ENCODE measurements at places on chromosomes 16 and 17.

GRCh38 chr17:3582915-3583314, 25.3 kb upstream of the TRPV3 start:
- DNase-seq = no peak

DNA sequence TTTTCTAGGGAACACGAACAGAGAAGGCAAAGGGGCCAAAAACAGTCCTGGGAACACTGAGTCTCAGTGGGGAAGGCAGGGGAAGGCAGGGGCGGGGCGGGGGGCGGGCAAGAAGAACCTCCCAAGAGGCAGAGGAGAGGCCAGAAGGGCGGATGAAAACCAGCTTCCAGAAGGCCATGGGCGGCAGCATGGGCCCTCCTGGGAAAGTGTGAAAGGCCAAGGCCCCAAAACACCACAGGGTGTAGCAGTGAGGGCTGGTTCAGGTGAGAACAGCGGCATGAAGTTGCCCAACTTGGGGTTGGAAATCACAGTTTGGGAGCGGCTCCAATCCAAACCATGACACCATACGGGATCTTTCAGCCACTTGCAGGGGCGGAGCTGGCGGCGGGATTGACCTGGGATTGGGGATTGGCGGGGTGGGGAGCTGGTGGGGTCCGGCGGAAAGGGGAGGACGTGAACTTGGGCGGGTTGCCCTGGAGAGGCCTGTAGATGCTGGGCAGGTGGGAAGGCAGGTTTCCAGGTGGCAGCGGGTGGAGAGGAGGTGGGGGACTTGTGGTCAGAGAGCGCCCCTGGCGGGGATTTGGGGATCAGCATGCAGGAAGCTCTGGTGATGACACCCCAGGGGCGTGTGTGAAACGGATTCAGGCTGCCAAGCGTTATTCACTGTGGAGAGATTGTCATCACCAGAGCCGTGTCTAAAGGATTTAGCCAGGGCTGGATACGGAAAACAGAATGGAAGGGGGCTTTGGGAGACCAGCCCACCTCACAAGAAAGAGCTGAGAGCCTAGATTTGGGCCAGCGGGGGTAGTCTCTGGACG, 80.9 kb downstream of the ARHGAP23 start:
- peak; percentile 99 for DNase-seq

GRCh38 chr17:43601280-43602039, 55.3 kb upstream of the ETV4 start:
- DNase-seq = no peak

DNA sequence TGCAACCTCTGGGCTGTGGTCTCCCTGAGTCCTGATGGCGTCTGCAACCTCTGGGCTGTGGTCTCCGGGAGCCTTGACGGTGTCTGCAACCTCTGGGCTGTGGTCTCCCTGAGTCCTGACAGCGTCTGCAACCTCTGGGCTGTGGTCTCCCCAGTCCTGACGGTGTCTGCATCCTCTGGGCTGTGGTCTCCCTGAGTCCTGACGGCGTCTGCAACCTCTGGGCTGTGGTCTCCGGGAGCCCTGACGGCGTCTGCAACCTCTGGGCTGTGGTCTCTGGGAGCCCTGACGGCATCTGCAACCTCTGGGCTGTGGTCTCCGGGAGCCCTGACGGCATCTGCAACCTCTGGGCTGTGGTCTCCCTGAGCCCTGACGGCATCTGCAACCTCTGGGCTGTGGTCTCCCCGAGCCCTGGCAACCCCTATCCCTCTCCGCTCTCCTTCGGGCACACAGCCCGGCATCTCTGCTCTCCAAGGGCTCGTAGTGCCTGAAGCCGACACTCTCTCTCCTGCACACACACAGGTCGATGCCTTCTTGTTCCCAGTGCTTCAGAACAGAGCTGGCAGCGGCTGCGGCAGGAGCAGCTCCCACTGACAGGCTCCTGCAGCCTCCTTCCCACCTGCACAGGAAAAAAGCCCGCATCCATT, 45.6 kb downstream of the METRNL start:
- DNase-seq = peak; percentile 29

DNA sequence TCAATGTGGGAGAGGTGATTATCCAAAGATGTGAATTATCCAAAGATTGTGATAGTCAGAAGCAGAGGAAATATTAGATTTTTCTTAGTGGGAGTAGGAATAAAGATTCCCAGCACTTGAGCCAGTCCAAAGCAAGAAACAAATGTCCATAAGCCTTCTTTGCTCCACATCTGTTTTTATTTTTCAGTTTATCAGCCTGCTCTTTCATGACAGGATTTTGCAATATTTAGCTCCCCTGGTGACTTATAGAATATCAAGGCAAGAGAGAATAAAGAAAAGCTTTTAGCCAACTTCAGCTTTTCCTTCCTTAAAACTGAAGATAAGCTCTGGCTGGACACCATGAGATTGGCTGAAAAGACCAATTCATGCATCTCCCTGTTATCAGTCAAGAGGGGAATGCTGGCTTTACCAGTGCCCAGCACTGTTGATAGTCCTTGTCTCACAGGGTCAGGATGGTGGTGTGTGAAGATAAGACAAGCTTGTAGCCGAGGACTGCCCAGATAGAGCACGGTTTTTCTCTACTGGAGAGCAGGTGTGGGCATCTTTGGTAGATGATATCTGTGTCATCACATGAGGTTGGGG, 706.5 kb downstream of the KCNJ2 start:
- DNase-seq = no peak

DNA sequence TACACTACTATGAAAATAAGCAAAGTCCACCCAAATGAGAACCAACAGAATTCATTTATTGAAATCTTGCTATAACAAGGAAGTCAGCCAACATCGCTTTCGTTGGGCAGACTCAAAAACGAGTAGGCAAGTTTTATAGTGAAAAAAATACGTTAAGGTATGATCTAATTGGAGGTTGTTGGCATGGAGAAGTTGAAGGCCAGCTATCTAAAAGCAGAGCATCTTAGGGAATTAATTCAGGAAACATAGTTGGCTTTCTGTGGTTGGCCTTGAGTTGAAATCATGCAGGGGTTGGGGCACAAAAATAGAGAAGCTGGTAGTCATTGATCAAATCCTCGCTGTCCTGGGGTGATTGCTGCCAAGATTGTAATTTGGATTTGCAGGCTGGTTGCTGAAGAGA, 118.3 kb downstream of the PPM1E start:
- DNase-seq = no peak

DNA sequence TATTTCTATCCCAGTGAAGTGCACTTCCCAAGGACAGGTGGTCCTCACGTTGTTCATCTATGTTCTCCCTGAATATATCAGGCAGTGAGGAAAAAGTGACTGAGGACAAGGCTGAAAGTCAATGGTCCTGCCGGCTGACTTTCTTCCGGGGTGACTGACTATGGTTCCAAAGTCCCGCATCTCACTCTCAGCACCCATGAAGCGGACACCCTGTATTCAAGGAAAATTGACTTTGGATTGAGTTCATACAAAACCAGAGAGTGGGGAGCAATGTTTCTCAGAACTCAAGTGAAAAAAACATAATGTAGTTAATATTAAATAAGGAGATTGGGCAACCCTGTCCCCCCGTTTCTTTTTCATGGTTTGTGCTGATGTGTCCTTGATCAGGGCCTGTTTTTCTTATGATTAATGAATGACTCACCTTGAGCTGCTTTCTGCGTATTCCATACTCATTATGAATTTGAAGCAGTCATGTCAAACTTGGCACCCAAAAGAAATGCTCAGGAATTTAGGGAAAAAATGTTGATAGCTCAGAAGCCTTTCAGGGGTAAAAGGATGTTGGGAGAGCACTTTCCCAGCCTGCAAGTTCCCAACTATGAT, 184.0 kb downstream of the CYLD start:
- DNase-seq = no peak

- DNase-seq = no peak
These were observed 43.2 kb downstream of the MYH3 start for GRCh38 chr17:10613775-10614513.
